ENCODE measurements at places on chromosomes 7 and 10.

GRCh38 chr7:19015098-19015497, 102.3 kb downstream of the TWIST1 start:
- DNase-seq: no peak

DNA sequence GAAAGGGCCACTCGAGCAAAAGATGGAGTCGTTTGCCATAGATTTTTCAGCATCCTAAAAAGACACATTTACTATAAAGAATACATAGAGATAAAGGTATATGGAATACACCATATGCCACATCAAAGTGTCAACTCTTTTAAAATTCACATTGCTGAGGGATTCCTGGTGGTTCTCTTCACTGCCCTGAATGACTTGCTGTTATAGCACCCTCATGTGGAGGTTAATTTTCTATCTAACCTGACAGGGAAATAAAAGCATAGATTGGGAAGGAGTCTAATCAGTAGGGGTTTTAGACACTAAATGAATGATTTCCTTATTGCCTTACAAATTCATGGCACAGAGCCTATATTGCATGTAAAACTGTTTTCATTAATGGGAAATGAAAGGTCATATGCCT, 25.9 kb downstream of the DNAH11 start:
- DNase-seq: no peak

GRCh38 chr10:90985321-90985933, 64.5 kb upstream of the ANKRD1 start:
- no peak for DNase-seq

- DNase-seq: no peak
These were observed 123.9 kb downstream of the LRMDA start for GRCh38 chr10:75555323-75555722.

GRCh38 chr7:47914717-47915615, 33.3 kb downstream of the PKD1L1 start:
- DNase-seq: no peak

DNA sequence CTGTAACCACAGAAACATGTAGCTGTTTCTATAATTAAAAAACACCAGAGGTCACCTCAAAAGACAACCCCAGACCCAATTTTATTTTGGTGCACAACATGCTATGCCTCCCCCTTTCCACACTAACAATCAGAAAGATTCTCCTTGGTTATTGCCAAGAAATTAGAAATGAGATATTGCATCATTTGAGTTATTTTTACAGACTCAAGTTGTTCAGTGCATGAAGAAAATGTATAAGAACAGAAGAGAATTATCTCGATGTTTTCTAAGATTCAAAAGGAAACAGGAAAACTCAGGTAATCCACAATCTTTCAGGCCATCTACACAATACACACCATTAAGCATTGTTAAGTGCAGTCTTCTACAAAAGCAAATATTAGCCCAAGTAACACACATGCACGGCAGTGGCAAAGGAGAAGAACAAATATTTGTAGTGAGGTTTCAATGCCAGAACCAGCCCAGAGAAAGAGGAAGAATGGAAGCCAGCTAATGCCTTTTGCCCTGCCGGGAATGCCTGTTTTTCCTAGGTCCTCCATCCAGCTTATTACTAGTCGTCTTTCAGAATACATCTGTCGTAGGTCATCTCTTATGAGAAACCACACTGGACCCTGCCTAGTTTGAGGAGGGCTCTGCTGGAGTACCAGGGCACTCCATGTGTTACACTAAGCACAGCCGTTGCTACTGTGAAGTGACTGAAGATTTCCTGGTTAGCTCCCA, 67.6 kb upstream of the C1GALT1 start:
- no peak for DNase-seq

DNA sequence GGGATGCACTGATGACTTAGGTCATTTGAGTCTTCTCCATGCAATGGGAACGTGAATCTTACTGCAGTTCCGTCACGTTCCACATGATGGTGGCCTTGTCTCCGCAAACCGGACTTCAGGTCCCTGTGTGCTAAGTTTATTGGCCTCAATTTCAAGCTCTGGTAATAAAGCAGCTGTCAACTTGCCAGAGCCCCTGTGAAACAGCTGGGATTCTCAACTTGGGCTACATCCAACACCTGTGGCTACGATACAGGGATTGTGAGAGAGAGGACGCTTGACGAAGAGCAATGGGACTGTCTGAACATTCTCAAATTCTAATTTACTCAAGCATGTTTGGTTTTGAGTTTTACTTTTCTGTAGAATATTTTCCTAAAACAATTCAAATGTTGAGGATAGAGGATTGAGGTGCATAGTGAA, 174.2 kb downstream of the PTN start:
- DNase-seq: peak; percentile 57

GRCh38 chr7:84450772-84451171, 256.2 kb upstream of the SEMA3A start:
- no peak for DNase-seq

DNA sequence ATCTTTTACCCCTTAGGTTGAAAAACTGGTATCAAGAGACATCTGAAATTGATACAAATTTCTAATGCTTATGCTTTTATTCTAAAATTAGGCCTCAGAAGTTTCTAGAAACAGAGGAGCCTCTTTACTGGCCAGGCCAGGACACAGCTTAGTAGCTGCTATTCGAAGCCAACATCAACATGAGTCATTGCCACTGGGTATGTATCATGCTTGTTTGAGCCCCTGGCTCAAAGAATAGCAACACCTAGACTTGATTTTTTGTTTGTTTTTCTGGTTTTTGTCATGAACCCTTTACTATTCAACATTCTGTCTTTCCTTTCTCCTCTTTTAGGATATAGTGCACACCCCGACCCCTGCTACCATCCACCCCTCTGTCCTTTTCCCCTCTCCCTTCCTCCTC, 90.9 kb upstream of the STK17A start:
- DNase-seq: no peak

- DNase-seq: no peak
These were observed 322.6 kb upstream of the SEMA3D start for GRCh38 chr7:85509476-85509875.

GRCh38 chr10:128150045-128150493, 23.8 kb upstream of the MKI67 start:
- DNase-seq: no peak

- DNase-seq: no peak
These were observed 7.7 kb downstream of the PON2 start for GRCh38 chr7:95427166-95427565.

GRCh38 chr7:27576360-27576944, 86.2 kb downstream of the HIBADH start:
- peak; percentile 25 for DNase-seq

- DNase-seq: no peak
These were observed 81.3 kb downstream of the PRKCQ start for GRCh38 chr10:6498771-6499170.

- no peak for DNase-seq
These were observed 122.0 kb upstream of the LAMB4 start for GRCh38 chr7:108252177-108252576.

- DNase-seq: no peak
These were observed 444.3 kb downstream of the AUTS2 start for GRCh38 chr7:70042533-70042932.

DNA sequence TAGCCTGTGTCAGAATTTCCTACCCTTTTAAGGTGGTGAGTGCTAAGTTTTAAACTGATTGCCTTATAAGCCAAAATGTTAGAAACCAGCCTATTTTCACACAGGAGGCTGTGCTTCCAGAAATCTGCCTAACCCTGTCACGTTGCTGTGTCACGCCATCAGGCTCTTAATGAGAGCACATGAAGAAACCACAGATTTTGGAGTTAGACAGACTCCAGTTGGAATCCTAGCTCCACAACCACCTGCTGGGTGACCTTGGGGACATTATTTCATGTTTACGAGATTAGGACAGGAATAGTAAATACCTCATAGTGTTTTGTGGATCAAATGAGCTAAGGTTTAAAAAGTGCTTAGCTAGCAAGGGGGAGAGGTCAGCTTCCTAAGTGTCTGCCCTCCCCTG, 321.8 kb downstream of the DPP6 start:
- DNase-seq: no peak

GRCh38 chr7:1758859-1759521, 88.9 kb downstream of the ELFN1 start:
- DNase-seq: no peak

GRCh38 chr7:22447008-22447407, 53.0 kb downstream of the STEAP1B start:
- DNase-seq: no peak

- DNase-seq: no peak
These were observed 400.9 kb downstream of the SORCS3 start for GRCh38 chr10:105041956-105042355.

DNA sequence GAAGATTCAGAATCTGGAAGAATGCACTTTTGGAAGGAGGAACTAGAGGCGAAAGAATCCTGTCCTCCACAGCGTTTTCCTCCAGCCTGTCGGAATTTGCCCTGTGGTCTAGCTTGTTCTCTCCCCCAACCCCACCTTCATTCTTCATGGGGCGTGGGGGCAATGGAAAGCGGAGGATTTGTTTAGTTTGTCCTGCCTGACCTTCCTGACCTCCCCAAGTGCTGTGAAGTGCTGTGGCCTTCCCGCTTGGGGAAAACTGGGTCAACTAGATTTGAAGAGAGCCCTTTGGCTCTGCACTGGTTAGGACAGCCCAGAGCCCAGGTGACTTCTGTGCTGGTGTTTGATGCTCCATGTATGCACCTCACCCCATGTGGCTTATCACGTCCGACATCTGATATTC, 49.1 kb downstream of the GATA3 start:
- no peak for DNase-seq

- DNase-seq: no peak
These were observed 35.5 kb downstream of the PFKP start for GRCh38 chr10:3102720-3103427.

DNA sequence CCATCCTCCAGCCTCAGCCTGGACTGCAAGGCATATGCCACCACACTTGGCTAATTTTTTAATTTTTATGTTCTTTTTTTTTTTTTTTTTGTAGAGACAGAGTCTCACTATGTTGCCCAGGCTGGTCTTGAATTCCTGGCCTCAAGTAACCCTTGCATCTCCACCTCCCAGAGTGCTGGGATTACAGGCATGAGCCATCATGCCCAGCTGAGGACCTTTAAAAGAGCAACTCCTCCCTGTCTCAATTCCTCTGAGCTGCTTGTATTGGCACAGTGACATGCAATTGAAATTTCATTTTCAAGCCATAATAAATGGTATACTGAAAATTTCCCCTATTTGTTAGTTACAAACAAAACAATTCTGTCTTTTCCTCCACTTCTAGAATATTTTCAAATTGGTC, 19.5 kb downstream of the DNAJB9 start:
- no peak for DNase-seq

GRCh38 chr7:44158096-44158872, 17.2 kb upstream of the MYL7 start:
- no peak for DNase-seq

- no peak for DNase-seq
These were observed 67.9 kb upstream of the PRKCQ start for GRCh38 chr10:6647811-6648526.

DNA sequence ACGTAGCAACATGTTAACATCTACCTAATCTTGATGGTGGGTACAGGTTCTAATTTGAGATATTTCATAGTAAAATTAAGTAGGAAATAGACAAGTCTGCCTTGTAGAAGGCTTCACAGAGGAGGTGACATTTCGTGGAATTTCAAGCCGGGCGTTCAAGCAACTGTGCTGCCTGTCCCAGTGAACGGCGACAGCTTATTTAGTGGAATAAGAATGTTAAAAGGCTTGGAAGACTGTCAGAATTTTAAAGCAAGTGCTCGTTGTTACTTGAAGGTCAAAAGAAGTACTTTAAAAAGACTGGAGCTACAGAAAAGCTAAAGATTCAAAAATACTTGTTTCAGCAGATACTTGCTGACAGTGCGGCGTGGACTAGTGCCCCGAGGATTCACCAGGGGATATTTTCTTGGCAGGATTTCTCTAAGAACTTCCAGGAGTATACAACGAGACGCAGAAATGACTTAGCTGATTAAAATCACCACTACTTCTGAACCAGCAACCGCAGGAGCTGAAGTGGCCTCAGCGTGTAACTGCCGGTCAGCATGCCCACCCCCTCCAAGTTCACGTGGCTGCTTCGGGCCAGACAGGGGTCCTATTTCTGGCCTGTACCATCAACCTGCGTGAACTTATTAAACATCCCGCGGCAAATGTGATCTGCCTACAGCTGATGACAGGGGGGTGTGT, 46.5 kb downstream of the CTBP2 start:
- DNase-seq: no peak

DNA sequence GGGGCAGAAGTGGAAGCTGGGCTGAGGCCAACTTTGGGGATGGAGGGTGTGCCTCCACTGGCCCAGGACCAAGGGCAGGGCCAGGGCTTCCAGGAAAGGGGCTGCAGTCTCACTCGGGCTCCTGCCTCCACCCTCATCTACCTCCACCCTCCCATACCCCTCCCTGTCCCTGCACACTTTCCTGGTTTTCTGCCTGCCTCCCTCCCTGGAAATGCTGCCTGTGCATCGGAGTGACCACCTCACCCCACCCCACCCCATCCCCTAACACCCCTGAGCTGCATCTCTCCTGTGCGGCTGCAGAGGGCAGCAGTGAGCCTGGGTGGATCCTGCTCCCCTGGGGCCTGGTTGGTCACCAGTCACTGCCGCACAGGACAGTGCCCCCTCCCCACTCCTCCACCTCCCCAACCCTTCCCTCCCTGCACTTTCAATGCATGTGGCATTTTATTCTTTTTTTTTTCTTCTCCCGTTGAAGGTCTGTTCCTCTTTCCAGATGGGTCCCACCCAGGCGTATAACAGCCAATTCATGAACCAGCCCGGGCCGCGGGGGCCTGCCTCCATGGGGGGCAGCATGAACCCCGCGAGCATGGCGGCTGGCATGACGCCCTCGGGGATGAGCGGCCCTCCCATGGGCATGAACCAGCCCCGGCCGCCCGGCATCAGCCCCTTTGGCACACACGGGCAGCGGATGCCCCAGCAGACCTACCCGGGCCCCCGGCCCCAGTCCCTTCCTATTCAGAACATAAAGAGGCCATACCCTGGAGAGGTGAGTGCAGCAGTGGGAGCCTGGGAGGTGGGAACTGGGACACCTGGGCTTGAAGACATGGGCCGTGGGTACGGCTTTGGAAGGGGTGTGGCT, 54.1 kb upstream of the PPIF start:
- DNase-seq: no peak

DNA sequence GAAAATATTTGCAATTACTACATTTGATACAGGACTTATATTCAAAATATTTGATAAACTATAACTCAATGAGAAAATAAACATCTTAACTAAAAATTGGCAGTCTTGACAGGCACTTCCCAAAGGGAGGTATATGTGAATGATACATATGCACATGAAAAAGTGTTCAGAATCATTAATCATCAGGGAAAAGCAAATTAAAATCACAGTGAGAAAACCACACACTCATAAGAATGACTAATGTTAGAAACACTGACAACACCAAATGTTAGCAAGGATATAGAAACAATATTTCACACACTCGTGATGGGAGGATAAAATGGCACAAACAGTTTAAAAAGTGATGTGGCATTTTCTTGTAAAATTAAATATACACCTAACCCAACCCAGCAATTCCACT, 4.1 kb upstream of the VPS26A start:
- DNase-seq: no peak

GRCh38 chr10:36221101-36221500, 579.0 kb upstream of the FZD8 start:
- no peak for DNase-seq
